ENCODE measurements at places on chromosomes 2 and 18.

GRCh38 chr2:169344736-169345485 is 17.4 kb downstream of the LRP2 start:
- no peak for DNase-seq

DNA sequence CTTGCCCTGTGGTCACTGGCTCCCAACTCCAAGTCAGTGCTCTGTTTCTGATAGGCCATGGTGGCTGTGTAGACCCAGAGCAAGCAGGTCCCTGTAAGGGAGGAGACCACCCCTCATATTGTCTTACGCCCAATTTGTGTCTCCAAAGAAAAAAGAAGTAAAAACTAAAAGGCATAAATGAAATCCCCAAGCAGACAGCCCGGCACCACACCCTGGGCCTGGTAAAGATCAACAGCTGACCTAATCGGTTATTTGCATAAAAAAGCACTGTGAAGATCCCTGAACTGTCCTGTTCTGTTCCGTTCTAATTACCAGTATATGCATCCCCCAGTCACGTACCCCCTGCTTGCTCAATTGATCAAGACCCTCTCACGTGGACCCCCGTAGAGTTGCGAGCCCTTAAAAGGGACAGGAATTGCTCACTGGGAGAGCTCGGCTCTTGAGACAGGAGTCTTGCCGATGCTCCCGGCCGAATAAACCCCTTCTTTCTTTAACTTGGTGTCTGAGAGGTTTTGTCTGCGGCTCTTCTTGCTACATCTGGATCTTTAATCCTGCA is 364.1 kb upstream of the HS6ST1 start:
- no peak for DNase-seq

- DNase-seq: no peak
These were observed 386.8 kb downstream of the XIRP2 start for GRCh38 chr2:167275046-167275445.

DNA sequence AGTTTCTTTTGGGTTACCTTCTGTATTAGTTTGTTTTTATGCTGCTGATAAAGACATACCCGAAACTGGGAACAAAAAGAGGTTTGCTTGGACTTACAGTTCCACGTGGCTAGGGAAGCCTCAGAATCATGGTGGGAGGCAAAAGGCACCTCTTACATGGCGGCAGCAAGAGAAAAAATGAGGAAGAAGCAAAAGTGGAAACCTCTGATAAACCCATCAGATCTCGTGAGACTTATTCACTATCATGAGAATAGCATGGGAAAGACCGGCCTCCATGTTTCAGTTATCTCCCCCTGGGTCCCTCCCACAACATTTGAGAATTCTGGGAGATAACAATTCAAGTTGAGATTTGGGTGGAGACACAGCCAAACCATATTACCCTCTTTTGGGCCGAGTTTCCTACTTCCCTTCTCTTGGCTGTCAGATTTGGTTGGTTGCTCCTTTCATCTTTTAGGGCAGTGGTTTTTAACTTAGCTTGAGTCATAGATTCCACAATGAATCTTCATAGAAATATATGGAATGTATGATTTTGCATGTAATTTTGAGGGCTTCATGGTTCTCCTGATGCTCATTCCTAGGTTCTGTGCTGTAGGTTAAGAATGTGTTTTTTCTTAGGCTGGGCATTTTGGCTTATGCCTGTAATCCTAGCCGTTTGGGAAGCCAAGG is 44.2 kb downstream of the CEP192 start:
- DNase-seq: peak; percentile 36

GRCh38 chr2:27290549-27290948 is 8.3 kb downstream of the TRIM54 start:
- no peak for DNase-seq

DNA sequence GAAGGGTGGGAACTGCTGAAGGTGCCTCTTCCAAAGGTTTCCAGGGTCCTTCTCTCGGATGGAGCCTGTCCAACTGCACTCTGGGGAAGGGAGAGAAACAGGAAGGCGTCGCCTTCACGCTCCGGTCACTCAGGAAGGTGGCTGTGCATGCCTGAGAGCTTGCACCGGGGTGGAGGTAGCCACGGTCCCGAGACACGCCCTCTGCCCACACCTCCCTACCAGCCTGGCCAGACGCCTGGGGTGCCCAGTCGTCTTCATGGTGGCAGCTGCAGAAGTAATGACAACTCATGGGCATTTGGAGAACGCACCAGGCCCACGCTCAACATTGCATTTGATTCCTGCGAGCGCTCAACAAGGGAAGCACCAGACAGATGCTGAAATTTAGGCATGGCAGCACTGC is 59.9 kb downstream of the ADNP2 start:
- DNase-seq: no peak

- DNase-seq: no peak
These were observed 95.3 kb upstream of the FAM110C start for GRCh38 chr2:141611-142010.

- peak; percentile 51 for DNase-seq
These were observed 369.1 kb downstream of the SETBP1 start for GRCh38 chr18:45049578-45050319.

- DNase-seq: no peak
These were observed 96.5 kb downstream of the MYT1L start for GRCh38 chr2:2234398-2235195.

DNA sequence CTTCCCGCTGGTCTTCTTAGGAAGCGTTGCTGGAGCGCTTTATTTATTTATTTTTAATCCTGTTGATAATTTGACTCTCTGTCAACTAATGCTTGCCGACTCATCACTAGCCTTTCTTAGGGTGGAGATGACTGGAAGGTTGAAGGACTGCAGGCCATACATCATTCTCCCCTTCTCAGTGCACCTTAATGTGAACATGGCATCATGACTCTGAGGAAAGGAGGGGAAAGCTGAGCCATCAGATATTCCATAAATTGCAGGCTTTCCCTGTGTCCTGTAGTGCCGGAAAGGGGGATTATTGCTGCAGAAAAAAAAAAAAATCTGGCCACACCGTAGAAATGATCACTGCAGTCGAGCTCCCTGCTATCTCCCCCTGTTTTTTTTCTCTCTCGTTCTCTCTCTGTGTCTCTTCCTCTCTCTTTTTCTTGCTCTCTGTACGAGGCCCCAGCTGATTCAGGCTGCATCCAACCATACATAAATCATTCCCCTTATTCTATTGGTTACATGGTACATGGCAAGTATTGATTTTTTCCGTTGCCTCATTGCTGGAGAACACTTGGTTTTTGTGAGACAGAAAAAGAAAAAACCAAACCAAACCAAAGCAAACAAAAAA is 125.8 kb upstream of the EFEMP1 start:
- DNase-seq: no peak

- DNase-seq: no peak
These were observed 807.8 kb upstream of the CDH2 start for GRCh38 chr18:28984731-28985130.

GRCh38 chr2:226865710-226866109 is 29.9 kb downstream of the RHBDD1 start:
- no peak for DNase-seq

GRCh38 chr2:162890690-162891311 is 52.2 kb upstream of the KCNH7 start:
- peak; percentile 69 for DNase-seq

GRCh38 chr18:45253973-45254708 is 361.1 kb upstream of the SLC14A2 start:
- no peak for DNase-seq

GRCh38 chr2:135786823-135787222 is 45.2 kb downstream of the UBXN4 start:
- peak; percentile 90 for DNase-seq

DNA sequence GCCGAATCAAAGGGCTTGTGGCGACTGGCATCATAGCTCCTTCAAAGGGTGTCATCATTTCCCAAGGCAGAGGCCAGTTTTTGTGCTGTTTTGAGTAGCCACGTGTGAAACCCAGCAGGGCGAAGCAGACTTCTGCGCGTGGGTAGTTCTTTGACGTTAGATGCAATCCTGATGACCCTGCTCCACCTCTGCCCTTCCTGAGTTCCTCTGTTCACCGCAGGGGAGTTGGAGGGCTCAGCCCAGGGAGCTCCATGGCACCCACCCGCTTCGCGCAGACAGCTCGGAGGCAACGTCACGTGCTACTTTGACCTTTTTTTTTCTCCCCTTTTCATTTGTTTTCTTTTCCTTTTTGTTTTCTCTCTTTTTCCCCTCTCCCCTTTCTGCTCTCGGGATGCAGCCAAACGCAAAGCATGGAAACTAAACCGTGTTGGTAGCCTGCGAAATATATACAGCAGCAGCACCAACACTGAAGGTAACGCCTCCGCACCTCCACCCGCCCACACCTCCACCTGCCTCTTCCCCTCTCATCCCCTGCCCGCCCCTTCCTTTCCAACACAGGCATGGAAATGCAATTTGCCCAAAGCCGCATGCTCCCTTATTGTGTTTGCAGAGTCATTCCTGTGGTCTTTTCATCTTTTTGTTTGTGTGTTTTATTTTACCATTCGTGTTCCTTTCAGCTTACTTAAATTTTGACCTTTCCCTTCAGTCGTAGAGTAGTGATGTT is 153.6 kb downstream of the GBX2 start:
- DNase-seq: no peak

DNA sequence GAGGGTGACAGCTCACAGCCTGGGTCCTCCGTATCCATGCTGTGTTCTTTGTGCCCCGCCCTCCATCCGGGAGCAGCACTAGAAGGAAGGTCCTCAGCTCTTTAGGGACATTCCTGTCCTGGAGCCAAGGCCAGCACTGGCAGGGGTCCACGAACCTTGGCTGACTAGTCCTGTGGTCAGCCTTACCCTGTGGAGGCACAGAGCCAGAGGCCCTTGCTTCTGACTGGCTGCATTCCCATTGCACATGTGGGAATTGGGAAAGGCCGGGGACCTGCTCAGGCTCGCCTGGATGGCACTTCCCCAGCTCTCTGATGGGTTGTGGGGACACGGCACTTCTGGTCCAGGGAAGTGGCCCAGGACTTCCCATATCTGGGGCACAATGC is 24.9 kb upstream of the RHOB start:
- peak; percentile 76 for DNase-seq

- no peak for DNase-seq
These were observed 368.0 kb upstream of the RAB6C start for GRCh38 chr2:129611471-129611870.

GRCh38 chr2:60353863-60354262 is 199.6 kb downstream of the BCL11A start:
- no peak for DNase-seq

- DNase-seq: no peak
These were observed 109.2 kb downstream of the COPS8 start for GRCh38 chr2:237194906-237195305.

DNA sequence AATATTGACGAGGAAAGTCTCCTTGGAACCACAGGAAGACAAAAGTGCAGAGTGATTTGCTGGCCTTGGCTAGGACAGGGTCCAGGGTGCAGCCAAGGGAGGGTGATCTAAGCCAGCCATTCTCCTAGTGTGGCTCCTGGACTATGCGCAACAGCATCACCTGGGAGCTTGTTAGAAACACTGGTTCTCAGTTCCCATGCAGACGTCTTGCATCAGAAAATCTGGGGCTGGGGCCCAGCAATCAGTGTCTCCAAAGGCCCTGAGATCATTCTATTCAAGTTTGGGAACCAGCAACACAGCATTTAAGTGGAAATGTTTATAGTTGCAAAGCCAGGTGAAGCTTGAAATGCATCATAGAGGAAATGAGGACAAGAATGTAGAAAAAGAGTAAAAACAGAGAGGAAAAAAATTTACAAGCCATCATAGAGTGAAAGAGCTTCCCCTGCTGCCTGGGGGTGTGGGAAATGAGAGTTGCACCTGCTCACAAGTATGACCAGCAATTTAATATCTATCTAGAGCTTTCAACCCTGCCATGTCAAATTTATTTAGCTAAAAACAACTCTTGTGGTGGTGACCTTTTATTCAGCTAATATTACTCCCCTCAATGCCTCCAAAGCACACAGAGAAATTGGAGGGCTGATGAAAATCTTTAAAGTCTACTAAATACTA is 54.4 kb upstream of the SEC11C start:
- DNase-seq: no peak

DNA sequence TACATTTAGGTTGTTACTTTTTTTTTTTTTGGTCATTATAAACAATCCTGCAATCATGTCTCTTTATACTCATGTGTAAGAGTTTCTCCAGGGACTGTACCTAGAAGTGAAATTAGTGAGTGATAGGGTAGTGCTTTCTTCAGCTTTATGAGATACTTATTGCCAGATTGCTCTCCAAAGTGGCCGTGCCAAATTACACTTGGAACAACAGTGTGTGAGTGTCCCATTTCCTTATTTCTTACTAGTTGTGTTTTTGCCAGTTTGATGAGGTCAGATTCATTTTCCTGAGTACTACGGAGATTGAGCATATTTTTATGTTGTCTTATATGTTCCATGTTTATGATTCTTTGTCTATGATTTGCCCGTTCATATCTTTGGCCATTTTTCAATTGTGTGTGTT is 39.2 kb downstream of the GALNT1 start:
- no peak for DNase-seq

DNA sequence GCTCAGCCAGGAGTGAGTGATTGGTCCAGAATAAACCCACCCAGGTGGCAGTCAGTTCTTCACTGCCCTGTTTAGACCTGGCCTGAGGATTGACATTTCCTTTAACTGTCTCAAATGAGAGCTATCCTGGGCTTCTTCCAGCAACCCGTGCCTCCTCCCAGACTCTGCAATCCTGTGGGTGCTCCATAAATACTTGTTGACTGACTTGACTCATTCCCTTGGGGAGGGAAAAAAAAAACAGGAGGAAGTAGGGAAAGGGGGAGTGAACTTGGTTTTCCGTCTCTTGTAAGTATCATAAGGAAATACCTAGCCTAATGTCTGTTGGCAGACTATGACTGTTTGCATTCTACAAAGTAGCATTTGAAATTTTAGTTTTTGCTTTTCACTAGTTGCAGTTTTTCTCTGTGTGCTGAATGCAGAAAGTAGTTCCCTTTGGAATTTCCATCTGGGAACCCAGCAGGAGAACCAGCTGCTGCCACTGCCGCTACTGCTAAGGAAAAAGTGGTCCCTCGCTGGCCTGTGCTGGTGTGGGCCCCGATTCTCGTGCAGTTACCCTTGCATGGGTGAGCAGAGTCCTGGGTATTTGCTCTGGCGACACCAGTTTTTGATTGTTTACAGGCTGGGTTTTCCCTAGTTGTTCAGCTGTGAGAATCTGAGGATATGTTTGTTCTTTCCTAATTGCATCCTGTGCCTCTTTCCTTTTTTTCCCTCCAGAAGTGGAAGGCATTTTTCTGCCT is 78.8 kb downstream of the TGOLN2 start:
- peak; percentile 98 for DNase-seq

DNA sequence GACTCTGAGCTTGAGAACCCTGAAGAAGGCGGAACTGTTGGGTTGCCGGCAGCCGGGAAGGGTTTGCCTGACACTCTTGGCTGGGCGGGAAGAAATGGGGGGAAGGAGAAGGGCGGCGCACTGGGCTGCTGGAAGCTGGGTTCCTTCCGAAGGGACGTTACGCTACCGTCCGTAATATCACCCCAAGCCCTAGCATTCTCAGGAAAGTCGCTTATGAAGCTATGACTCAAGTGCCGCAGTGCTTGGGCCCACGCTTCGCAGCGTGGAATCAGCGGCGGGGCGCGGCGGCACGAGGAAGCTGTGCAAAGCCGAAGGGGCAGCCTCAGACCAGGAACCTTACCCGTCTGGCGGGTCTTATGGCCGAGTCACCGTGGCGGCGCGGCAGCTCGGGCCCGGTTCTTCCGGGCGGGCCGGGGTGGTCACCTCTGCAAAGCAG is 50.2 kb upstream of the SIGLEC15 start:
- DNase-seq: peak; percentile 83

GRCh38 chr2:217246108-217246507 is 386.2 kb upstream of the TNP1 start:
- no peak for DNase-seq

- DNase-seq: no peak
These were observed 149.1 kb downstream of the UBR3 start for GRCh38 chr2:169976335-169976851.
